ENCODE measurements at places on chromosomes 3 and 15.
A peak's percentile ranks its signal among the peaks of the same experiment; 100 is the strongest.

DNA sequence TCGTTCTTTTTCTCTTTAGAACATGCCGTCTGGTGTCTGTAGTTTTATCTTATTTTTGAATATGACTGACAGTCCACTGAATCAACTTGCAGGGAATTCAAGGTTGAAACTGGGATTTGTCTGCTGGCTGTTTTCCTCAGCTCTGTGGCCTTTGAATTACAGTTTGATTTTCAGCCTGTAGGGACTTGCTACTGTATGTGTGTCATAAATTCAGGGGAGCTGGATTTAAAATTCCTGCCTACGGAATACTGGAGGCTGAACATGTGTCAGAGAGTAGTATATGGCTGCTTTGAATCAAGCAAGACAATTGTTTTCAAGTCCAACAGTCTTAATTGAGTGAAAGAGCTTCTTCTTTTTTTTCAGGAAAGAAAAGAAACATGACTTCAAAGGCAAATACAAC, 33.9 kb downstream of the RARB start:
- no peak for DNase-seq

DNA sequence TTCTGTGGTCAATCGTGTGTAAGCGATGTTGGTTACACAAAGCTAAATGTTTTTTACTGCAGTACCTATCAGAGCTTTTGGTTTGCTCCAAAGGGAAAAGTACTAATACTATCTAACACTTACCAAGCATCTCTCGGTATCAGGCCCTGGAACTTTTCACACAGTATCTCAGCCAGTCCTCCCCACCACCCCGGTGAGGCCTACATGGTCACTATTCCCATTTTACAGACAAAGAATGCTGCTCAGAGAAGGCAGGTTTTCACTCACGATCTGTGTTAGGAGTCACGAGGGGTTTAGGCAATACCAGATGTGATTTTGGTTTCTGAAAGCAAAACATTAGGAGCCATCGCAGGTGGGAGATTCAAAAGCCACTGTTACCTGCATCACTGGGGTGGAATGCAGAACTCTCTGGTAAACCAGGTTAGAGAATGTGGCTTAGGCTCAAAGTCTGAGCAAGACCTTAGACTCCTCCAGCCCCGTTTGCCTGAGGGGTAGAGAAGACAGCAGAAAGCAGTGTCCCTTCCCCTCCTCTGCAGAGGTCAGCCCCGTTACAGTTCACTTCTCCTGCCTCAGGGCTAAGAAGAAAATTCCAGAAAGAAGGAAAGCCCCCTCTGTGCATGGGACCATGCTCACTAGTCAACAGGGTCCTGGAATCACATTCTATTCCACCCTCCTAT, 57.2 kb downstream of the XXYLT1 start:
- DNase-seq: no peak

- DNase-seq: no peak
Measured at GRCh38 chr3:13301286-13301987, 118.7 kb downstream of the NUP210 start.

- no peak for DNase-seq
Measured at GRCh38 chr15:91584895-91585294, 268.6 kb upstream of the SLCO3A1 start.

GRCh38 chr3:132038198-132038825, 3.5 kb upstream of the CPNE4 start:
- peak; percentile 33 for DNase-seq

DNA sequence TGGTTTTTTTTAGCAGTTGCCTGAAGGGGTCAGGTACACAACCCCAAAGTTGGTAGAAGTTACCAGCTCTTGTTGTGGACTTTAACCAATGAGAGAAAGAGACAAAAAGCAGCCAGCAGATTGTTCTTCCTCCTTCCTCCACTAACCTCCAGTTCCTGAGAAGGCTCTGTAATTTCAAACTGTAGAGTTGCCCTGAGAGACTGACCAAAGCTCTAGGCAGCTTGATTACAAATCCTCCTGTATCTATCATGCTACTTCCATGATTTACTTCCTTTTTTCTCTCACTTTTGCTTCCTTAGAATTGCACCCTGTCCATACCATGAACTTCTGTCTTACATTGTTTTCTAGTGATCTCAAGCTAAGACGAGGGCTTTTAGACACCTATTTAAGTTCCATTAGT, 29.2 kb downstream of the NSUN3 start:
- DNase-seq: no peak

GRCh38 chr3:20039765-20040547, at the start of gene KAT2B:
Gene KAT2B, plus strand, starts transcription at chr3:20040446. Its CDS starts 32 bp downstream, at chr3:20040478.
- DNase-seq: peak; percentile 93

GRCh38 chr3:144552346-144553057, 580.9 kb downstream of the DIPK2A start:
- no peak for DNase-seq

DNA sequence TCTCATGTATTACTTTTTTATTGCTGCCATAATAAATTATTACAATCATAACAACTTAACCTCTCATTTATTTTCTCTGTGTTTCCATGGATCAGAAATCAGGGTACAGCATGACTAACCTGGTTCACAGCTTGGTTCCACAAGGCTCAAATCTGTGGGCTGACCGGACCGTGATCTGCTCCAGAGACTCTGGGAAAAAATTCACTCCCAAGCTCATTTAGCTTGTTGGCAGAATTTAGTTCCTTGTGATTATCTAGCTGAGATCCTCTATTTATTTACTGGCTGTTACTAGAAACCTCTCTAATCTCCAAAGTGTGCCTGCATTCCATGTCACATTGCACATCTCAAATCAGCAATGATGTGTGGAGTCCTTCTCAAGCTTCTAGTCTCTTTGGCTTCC, 386.6 kb downstream of the DIPK2A start:
- DNase-seq: no peak

DNA sequence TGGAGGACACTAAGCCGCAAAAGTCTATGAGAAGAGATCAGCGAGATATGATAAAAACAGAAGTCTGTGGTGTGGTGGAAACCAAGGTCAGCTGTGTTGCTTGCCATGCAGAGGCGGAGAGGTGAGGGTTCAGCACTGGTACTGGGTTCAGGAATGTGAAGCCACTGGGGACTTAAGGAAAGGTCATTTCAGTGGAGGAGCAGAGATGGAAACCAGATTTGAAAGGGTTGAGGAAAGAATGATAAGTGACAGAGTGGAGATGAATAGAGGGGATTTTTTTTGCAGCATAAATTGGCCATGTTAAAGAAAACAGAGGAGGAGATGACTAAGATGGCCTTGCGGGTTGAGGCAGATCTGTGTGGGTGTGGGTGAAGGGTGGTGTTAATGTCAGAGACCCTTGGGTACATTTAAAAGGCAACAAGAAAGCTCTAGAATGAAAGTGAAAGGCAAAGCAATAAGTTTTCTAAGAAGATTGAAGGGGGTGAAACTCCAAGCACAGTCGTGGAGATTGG, 265.5 kb downstream of the ADAMTSL3 start:
- DNase-seq: no peak

GRCh38 chr3:151919446-151919845, 46.0 kb downstream of the SUCNR1 start:
- no peak for DNase-seq

DNA sequence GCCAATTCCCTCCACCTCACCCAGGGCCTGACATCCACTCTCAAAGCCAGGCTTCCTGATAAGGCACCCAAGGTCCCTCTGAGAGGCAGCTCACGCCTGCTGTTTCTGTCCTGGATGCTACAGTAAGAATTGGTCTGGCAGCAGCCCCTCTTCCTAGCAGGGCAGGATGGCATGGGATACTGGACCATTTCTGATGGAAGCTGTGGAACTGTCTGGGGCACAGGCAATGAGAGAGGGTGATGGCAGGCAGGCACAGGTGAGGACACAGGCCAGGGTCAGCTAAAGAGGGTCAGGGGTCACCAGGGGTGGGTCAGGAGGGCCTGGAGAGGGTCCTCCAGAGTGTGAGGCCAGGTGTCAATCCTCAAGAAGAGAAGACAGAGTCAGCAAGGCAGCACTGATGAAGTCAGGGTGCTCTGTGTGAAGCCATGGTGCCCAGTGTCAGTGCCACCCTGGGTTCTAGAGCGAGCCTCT, 41.9 kb upstream of the SLC41A3 start:
- DNase-seq: no peak

- no peak for DNase-seq
Measured at GRCh38 chr3:184552863-184553262, 8.7 kb upstream of the EPHB3 start.

DNA sequence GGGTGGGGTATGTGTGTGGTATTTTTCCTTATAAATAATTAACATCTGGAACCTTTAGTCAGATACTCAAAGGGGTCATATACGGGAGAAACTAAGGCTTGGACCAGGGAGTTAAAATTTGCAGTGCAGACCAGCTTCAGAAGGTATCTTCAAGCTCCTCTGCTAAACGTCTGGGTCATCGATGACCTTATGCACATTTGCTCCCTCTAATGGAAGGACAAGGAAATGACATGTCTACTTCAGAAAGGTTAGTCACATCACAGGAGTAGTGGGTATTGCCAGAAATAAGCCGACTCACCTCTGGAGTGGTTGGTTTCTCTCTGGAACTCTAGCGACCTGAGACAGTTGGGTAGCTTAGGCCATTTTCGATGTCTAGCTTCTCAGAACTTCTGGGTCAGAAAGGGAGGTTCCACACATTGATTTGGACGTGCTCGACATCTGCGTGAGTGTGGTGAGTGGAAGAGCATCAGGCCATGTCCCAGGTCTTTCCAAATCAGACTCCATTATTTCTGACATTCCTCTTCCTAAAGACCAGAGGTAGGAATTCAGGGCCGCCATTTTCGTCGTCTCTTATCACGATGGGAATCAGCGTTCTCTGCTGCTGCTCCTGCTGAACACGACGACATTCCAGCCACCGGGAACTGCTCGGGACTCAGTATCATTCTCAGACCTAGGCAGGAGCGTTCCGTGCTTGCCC, 31.8 kb upstream of the RASA2 start:
- peak; percentile 74 for DNase-seq

DNA sequence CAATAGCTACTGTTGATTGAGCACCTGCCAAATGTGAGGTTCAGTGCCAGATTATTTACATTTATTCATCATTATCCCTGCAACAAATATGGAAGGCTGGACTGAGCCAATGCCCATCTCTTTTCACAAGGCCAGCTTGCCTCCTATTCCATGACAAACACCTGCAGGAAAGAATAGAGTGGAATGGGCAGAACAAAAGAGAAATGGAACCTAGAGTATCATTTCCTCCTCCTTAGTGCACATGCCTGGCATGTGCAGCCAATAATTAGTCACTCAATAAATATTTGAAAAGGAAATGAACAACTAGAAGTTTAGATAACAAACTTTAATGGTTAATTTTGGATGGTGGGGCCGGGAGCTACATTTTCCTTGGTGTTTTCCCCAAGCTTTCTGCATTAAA, 61.4 kb upstream of the MYRIP start:
- DNase-seq: no peak

- DNase-seq: no peak
Measured at GRCh38 chr3:71430941-71431552, 152.5 kb downstream of the FOXP1 start.

All from D341Med (cell line).